ENCODE measurements at places on chromosomes 4 and X. TPM values are rescaled to one million over a fixed set of nuclear protein-coding genes. Genes with fewer than 3 reads are reported as not detected.

TEX13D gene
- not detected for total RNA-seq

GRCh38 chr4:164318350-164318749 lies 435.6 kb upstream of the SMIM31 start:
- DNase-seq, result no peak

CT45A10 gene
- not detected for total RNA-seq

TMPRSS11F gene
- not detected for total RNA-seq

KCNE5 gene
- total RNA-seq, result not detected

All from CD4-positive, alpha-beta T cell (primary cell).